ENCODE measurements at places on chromosomes 4 and X.

DNA sequence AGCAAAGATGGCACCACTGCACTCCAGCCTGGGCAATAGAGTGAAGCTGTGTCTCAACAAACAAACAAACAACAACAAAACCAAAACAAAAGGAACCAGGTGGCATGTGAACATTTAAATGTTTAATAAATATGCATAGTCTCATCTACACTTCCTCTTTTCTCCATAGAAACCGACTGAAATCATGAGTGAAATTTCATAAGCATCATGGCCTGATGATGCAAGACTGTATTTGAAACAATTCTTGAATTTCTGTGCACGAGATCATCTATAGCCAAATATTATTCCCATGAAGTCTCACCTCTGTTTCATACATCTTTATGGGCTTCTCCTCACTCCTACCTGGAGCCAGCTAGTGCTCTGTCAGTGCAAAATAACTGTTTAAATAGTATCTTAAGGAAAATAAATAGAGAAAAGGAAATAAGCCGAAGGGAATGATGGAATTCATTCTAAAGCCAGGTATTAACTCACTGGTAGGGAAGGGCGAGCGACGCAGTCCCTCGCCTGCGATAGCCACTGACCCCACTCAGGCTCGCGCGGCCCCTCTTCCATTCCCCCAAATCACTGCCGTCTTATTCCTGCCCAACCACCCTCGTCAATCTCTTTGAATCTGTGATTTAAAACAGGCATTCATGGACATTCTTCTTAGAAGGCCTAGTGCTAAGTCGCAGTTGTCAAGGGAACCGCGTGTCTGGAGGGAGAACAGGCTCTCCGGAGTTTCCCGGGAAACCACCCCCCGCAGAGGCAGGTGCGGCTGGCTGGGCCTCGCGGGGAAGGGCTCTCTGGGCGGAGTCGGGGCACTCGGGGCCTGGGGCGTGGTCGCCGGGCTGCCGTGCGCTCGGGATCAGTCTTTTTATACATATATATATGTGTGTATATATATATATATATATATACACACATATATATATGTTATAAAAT lies 52.4 kb upstream of the TRIM2 start:
- peak; percentile 8 for DNase-seq

DNA sequence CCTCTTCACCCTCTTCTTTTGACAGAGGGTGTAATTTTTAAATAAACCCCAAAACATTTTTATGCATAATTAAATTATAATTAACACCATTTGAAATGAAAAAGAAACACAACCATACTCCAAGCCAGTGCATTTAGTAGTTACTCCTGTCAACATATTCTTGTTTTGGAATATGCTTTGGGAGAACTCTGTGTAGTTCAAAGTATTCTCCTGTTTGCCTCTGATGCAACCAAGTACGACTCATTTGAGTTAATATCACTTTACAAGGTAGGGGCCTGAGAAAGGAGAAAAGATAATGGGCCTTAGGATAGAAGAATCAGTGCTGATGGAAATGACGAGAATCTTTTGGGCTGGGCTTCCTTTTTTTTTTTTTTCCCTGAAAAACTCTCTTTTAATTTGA lies 2.7 kb downstream of the PTPN13 start:
- DNase-seq, result no peak

GRCh38 chr4:94979621-94980020 lies 221.9 kb downstream of the BMPR1B start:
- no peak for DNase-seq

GRCh38 chr4:183374950-183375555 lies 52.8 kb upstream of the CLDN24 start:
- no peak for DNase-seq

- DNase-seq, result no peak
Observed at GRCh38 chr4:146261041-146261440, 46.7 kb downstream of the REELD1 start.

DNA sequence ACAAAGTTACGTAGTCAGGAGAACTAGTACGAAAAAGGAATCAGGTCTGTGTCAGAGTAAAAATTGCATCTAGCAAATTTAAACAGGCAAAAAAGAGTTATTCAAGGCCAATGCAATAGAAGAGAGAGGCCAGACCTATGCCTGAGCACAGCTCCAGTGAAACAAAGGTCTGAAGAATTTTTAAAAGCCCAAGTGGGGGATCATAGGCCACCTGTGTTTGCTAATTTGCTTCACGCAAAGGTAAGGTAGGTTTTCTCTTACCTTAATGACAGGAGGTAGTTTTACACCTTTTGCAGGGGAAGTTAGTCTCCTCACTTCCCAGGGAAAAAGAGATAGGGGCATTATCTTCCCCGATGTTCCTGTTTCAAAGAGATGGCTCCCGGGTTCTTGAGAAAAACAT lies 448.6 kb upstream of the TECRL start:
- DNase-seq, result no peak

DNA sequence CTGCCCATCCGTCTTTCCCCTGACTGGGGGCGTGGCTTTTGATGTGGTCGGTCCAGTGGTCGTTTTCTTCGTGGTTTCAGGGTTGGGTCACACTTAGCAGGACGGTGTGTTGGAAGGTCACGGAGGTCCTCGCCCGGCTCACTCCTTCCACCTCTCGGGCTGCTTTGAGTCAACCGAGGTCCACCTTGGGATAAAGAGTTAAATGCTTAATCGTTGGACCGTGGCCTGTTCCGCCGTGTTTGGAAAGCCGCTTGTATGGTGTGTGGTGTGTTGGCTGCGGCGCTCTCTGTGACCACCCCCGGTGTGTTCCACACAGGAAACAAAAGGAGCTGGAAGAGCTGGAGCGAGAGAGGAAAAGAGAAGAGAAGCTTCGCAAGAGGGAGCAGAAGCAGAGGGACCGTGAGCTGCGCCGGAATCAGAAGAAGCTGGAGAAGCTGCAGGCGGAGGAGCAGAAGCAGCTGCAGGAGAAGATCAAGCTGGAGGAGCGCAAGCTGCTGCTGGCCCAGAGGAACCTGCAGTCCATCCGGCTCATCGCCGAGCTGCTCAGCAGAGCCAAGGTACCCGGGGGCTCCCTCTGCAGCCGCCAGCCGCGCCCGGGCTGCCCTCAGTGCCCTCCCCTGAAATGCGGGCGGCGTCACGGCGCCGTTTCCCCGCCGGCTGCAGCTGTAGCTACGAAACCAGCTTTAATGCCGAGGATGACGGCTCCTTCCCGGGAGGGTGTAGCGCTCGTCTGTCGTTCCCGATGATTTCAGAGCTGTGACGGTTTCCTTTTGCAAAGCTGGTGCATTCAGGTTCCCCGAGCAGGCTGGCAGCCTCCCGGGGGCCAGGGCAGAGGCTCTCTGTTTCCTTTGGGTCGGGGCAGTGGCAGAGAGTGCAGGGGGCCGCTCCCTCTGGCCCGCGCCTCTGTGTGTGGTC lies 7.7 kb downstream of the AKAP17A start:
- DNase-seq, result no peak

DNA sequence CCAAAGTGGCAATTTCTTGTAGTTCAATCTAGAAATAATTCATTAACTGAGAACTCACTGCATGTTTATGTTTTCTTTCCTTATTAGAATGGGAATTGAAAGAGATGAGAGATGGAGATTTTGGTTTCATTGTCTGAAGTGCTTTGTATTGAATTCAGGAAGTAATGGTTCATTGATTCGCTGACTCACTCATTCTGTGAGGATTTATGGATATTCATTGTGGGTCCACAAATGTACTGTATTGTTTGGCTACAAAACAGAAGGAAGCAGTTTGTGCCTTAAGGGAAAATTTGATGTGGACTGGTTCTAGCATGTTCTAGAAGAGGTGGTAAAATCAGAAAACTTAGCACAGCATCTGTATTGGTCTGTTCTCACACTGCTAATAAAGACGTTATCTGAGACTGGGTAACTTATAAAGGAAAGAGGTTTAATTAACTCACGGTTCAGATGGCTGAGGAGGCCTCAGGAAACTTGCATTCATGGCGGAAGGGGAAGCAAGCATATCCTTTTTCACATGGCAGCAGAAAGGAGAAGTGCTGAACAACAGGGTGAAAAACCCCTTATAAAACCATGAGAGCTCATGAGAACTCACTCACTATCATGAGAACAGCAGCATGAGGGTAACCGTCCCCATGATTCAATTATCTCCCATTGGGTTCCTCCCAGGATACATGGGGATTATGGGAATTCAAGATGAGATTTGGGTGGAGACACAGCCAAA lies 132.3 kb upstream of the VCX3A start:
- peak; percentile 2 for DNase-seq

DNA sequence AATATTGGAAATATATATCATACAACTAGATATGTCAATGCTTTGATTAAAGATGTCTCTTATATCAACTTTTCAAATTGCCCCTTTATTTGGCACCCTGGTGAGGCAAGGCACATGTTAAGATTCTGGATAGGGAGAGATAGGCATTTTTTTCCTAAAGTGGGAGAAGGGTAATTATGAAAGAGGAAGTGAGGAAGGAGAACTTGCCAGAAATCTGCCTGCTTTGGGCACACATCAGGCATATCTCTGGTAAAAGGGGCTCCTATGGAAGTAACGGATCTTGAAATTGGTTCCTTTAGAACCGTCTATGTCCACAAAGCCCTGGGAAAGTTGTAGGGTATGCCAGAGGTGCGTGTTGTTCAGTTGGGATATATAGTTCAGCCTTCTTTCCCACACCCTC lies 5.7 kb downstream of the IL15 start:
- DNase-seq, result no peak

DNA sequence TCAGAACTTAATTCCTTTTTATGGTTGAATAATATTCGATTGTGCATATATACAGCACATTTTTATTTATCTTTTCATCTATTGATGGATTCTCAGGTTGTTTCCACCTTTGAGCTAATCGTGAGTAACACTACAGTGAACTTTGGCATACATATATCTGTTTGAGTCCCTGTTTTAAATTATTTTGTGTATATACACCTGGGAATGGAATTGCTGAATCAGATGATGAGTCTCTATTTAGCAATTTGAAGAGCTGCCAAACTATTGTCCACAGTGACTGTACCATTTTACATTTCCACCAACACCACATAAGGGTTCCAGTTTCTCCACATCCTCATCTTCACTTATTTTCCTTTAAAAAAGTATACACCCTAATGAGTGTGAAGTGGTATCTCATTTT lies 166.2 kb upstream of the FGF13 start:
- no peak for DNase-seq

DNA sequence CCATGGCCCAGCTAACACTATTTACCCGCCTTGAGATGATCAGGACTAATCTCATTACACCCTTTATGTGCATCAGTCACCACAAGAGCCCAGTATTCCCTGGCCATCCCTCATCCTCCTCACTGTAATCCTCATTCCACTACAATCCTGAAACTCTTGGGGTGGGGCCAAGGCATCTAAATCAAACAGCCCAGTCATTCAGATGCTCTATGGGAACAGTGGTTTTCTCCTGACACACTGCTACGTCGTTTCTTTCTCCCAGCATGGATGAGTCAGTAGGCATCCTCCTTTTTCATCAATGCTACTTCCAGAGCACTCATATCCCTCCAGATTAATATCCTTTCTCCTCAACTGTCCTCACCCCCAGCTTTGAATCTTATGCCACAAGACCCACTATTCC lies 5.6 kb downstream of the SDAD1 start:
- DNase-seq, result no peak

DNA sequence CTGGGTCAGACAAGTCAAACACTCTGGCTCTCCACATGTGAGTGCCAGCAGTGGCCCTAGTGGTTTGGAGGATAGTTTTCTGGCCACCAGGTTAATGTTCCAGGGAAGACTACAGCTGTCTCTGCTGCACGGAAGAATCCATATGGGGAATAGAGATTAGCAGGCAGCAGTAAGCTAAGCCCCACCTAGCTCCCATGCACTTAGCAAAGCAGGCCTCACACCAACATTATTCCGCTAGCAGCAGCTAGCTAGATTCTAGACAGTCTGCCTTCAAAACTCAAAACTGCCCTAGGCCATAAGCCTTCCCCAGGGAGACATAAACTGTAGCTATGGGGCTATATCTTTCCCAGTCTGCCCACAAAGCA lies 203.4 kb downstream of the CHIC1 start:
- DNase-seq, result no peak

DNA sequence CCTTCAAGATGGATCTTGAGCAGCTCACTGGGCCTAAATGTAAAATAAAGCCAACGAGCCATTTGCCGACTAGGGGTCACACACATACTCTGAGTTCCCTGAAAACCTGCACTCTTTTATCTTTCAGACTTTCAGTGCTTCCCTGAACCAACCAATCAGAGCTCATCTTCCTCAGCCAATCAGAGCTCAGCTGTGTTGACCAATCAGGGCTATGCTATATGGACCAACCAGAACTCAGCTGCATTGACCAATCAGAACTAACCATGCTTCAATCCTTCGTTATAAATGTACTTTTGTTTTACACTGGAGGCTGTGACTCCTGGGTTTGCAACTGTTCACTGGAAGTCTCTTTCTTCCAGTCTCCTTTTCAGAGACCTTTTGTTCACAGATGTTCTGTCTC lies 19.3 kb downstream of the SLC25A53 start:
- DNase-seq, result no peak

DNA sequence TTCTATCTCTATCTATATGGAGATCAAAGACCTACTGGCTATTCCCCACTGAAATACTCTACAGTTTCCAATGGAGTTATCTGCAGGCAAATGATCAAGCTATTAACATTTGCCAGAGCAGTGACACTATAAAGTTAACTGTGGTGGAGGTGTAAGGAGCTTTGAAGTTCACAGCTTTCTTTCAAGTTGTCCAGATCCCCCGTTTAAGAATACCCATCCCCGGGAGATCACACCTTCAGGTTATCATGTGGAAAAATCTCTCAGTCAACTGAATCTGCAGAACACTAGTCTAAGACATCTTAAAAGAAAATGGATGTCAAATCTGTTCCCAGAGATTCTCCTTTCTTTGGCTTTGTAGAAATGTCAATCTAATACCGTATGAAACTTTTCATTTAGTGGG lies 80.1 kb downstream of the GPC3 start:
- no peak for DNase-seq

DNA sequence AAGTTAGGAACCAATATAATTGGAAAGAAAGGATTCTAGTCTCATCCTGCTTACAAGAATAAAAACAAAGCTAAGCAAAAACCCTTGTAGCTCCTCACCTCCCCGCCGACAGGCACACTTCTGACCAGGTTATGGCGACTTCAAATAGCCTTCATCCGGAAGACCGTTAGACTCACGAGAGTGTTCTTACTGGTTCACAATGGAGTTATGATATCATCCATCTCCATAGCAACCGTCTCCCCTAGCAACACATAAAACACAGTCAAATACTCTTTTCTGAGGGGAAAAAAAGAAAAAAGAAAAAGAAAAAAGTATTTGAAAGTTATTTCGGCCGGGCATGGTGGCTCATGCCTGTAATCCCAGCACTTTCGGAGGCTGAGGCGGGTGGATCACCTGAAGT lies at the start of gene IL13RA2:
Gene IL13RA2 (minus strand): TSS at position 162 of the 400 bp plus-strand sequence. CDS start 347 bp downstream, outside the sequence.
- DNase-seq, result no peak

GRCh38 chrX:24648495-24648894 lies 1.3 kb upstream of the PCYT1B start:
- no peak for DNase-seq

GRCh38 chr4:42347076-42347475 lies 50.2 kb upstream of the SHISA3 start:
- no peak for DNase-seq

- no peak for DNase-seq
Observed at GRCh38 chrX:111465669-111466068, 45.8 kb upstream of the SERTM2 start.

DNA sequence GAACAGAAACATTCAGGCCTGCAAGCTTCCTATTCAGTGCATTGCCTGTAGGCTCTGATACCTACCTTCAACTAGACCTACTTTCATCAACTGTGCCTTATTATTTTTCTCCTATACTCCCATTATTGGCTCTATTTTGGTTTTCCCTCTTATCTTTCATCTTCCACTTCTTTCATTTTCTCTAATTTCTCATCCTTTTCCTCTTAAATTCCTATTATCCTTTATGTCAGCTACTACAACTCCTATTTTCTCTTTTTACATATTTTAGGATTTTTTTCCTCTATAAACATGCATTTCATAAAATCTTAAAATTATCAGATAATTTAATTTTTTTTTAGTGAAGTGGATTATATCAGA lies 61.6 kb upstream of the PRDM8 start:
- DNase-seq, result no peak
